Left renal cortex interstitium (tissue), 4 donors: ENCODE measurements at places on chromosomes 16 and 17. TPM values are rescaled to one million over a fixed set of nuclear protein-coding genes. Genes with fewer than 3 reads are reported as not detected.

DNA sequence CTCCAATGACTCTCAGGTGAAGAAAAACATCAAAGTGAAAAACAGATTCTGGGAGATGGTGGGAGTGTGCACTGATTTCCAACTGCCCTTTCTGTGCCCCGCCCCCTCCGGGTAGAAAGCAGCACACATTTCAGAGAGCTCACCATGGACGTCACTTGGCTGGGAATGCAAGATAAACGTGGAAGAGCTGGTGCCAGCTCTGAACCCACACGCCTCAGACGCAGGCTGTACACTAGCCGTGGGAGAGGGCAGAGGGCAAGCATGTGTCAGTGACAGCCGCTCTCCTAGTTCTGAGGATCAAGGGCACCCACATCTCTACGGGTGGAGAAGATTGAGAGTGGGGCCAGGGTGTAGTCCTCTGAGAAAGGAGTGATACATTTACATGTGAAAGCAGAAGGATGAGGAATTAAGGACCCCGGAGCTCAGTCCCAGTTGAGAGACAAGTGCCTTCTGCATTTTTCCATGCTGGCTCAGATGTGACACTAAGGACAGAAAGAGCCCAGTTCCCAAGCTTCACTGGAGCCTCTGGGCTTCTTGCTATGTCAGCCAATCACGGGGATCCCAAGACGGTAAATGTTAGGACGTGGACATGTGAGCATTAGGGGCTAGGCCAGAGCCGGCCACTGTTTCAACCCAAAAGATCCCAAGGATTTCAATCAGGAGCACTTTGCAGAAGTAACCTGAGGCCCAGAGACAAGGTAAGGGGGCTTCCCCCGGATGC lies 101.3 kb downstream of the ZFHX3 start:
- DNase-seq, result no peak

MKS1 gene
- 56.6 TPM for polyA plus RNA-seq

SRCIN1 gene
- 7.6 TPM for polyA plus RNA-seq

DNA sequence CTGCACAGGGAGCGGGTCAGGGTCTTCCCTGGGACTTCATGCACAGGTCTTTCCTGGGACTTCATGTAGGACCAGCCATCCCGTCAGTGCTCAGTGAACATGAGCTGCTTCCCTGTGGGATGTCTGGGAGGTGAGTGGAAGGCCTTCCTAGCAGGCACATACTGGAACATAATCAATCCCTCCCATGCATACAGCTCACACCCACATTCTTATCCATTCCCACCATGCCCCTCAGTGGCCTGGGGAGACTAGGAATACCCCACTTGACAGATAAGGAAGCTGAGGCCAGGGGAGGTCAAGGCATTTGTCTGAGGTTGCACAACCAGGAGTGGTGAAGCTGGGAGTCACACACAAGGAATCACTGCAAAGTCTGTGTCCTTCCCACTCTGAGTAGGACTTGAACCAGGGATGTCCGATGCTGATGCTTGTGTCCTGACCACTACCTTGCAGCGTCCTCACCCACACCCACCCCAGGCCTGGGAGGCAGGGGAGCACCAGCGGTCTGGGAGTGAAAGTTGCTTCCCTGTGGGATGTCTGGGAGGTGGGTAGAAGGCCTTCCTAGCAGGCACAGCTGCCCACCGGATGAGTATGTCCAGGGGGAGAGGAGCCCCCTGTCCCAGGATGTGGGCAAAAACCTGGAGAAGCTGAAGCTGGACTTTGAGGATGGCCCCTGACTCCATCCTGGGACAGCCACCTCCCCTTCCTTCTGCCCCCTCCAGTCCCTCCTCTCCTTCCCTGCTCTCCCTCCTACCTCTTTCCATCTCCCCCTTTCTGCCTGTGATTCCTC lies 1.0 kb upstream of the NLRC5 start:
- no peak for DNase-seq

DNA sequence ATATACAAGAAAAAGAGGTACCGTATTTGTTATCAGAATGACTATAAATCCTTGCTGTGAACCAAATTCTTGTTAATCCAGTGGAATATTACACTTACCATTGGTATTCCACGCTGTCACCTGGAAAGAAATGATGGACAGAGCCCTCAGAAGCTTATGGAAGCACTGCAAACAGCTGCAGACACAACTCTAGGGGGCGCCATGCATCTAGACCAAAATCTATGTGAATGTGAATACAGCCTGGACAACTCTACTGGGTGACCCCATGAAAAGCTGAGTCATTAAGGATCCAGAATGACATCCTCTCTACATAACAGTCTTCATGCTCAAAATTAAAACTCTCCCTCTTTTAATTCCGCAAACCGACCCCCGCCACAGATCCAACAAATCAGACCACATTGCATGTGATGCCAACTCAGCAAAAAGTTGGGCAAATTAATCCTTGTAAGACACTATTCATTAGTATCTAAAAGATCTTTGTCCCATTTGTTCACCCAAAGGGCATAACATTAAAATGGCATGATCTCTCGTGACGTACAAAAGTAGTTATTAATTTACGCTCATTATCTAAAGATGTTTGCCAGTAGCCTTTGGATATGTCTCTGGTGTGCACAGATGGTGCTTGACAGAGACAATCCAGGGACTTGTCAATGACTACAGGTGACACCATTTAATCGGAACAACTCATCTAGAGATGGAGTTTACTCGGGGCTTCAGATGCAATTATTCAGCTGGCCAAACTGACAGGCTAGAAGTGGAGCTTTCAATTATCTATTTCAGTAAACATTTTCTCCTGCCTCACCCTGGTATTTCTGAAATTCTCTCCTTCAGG lies 552.7 kb upstream of the PSMD7 start:
- DNase-seq, result no peak

CCDC154 gene
- 1.5 TPM for polyA plus RNA-seq

DNA sequence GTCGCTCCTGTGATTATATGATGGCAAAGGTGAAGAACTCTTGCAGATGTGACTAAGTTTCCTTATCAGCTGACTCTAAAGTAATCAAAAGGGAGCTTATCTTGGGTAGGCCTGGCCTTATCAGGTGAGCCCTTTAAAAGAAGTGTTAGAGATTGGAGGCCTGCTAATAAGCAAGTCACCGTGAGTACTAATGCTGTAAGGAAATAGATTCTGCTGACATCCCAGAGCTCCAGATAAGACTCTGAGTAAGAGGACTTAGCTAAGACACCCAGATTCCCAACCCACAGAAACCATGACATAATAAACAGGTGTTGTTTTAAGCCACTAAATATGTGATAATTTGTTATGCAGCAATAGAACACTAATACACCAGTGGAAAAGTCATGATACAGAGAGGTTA lies 99.9 kb upstream of the FAM20A start:
- no peak for DNase-seq

DNA sequence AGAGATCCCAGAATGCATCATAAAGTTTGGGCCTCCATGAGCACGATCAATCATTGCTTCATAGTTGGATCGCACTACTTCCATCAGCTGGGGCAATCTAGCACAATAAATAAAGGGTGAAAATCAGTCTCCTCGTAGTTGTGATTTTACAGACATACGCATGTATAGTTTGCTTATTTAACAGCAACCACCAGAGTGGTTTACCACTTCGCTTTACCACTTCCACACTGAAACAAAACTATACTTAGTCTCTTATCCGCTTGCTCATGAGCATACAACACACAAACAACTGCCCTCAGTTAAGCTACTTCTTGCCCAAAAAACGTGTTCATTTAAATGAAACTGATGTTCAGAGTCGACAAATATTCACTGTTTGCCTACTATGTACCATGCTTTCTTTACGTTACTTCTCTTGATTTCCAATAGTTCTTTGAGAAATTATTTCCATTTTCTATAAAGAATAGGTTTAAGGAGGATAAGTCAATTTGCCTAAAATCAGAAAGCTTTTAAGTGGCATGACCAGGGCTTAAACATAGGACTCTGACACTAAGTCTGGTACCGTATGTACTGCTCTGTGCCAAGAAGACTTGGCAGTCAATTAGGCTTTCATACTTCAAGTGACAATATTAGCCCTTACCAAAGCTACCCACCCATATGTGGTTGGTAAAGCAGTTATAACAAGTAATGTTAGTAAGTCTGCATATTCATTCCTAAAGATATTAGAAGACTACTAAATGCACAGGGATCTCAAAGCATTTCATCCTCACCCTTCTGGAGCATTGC lies 22.0 kb downstream of the SETD6 start:
- no peak for DNase-seq

DNA sequence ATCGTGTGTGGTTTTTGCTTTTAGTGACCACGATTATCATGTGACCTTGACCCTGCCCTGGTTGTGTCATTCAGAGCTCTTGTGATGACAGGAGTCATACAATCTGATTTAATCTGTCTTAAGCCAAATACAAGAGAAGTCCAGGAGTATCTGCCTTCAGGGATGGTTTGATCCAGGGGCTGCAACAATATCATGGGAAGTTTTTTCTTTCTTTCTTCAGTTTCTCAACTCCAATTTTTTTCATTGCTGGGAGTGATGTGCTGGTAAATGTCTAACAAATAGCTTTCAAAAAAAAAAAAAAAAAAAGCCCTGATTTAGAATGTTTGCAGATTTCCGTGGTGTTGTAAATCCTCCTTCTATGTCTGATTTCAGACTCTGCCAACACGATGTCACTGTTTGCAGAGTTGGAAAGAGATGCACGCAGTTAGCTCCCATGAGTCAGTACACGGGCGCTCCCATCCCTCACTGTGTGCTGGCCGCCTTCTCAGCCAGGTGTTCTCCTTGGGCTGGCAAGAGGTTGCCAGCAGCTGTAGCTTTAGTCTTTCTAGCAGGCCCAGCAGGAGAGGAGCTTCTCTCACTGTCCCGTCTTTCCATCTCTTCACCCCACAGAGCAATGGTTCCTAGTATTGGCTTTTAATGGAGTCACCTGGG lies 229.7 kb downstream of the SNX29 start:
- no peak for DNase-seq

GRCh38 chr17:28818819-28819221 lies 23.8 kb downstream of the FAM222B start:
- no peak for DNase-seq

DNA sequence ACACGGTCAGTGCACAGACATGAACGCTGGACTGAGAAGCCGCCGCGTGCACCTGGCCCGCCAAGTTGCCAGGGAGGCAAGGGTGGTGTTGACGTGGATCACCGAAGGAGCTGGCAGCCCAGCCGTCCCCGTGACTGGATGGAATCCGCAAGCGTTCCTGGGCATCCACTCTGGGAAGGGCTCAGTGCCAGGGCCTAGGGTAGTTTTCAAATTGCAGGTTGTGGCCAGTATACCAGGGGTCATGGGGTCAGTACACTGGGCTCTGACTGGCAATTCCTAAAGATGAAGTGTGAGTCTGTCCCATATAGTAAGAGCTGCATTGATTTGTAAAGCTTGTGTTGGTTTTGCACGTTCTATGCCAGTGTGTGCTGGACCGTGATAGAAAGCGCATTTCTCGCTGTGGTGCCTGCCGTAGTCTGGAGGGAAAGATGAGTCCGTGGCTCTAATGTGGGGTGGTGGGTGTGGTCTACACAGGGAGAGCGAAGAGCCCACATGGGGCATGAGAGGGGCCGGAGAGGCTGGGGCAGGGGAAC lies 21.1 kb upstream of the METRNL start:
- no peak for DNase-seq

GRCh38 chr16:70512456-70512855 lies 10.9 kb downstream of the COG4 start:
- DNase-seq, result no peak

- no peak for DNase-seq
Measured at GRCh38 chr16:1053121-1053521, 19.4 kb upstream of the SSTR5 start.

TOM1L1 gene
- polyA plus RNA-seq, result 96.5 TPM

- DNase-seq, result no peak
Measured at GRCh38 chr17:78431692-78431958, 53.2 kb downstream of the PGS1 start.

DNA sequence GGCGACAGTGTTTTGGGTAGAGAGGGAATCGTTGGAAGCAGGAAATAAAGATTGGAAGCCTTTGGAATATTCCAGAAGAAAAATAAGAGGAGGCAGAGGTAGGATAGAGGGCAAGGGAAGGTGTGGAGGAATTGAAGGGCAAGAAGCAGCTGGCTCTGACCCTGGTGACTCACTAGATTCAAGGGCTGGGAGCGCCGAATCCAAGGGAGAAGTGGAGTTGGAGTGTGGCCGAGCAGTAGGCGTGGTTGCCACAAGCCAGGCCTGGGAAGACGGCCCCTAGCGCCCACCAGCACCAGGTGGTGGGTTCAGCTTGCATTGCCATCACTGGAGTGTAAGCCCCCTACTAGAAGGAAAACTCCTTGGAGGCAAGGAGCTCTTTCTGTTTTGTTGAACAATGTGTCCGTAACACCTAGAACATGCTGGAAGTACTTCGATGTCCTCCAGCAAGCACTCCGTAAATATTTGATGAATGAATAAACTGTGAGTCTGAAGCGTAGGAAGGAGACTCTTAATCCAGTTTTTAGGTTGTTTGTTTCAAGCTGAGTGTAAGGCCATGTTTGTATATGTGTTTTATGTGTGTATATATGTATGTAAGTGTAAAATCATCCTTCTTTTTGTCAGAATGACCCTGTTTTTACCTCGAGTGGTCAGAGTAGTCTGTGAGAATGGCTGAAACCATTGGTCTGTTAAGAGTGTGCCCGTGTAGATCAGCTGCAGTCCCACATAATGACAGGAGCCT lies 139.5 kb downstream of the CMIP start:
- no peak for DNase-seq

GRCh38 chr17:50423553-50424159 lies 2.4 kb upstream of the ACSF2 start:
- no peak for DNase-seq

ACSM2A gene
- 91.8 TPM for polyA plus RNA-seq

DNA sequence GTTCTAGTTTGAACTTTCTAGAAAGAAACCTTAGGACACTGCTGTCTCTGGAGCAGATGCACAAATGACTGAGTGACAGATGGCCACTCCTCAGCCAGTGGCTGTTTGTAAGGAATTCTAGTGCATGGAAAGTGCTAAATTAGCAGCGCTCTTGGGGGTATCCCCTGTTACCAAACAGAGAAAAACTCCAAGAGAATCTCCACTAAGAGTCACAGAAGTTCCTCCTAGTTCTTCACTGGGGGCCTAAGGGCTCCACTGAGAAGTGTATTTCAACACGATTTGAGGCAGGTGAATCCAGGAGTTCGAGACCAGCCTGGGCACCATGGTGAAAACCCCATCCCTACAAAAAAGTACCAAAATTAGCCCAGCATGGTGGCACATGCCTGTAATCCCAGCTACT lies 18.1 kb upstream of the IRF8 start:
- DNase-seq, result no peak

GRCh38 chr16:48811478-48811877 lies 201.5 kb upstream of the N4BP1 start:
- DNase-seq, result no peak

DNA sequence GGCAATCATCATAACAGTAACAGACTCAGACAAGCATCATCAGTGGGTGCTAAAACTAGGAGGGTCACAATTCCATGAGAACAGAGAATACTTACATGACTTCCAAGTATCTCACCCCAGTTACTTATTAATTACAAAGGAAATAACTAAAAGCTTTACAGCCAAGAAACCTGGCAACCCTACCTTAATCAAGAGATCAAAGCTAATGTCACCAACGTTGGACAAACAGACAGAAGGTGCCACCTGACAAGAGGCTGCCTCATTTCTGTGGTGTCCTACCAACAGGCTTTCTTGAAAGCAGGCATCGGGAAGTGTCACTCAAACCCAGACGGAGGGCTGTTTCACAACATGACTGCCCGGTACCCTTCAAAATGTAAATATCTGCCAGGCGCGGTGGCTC lies 84.6 kb downstream of the RMI2 start:
- no peak for DNase-seq
